ENCODE measurements at places on chromosomes 16 and 17.

- no peak for DNase-seq
These were observed 10.7 kb downstream of the METTL9 start for GRCh38 chr16:21610006-21610544.

GRCh38 chr16:88287219-88287618, 95.5 kb upstream of the ZNF469 start:
- no peak for DNase-seq

GRCh38 chr17:44522883-44523671, 19.9 kb upstream of the GPATCH8 start:
- DNase-seq = peak; percentile 31

DNA sequence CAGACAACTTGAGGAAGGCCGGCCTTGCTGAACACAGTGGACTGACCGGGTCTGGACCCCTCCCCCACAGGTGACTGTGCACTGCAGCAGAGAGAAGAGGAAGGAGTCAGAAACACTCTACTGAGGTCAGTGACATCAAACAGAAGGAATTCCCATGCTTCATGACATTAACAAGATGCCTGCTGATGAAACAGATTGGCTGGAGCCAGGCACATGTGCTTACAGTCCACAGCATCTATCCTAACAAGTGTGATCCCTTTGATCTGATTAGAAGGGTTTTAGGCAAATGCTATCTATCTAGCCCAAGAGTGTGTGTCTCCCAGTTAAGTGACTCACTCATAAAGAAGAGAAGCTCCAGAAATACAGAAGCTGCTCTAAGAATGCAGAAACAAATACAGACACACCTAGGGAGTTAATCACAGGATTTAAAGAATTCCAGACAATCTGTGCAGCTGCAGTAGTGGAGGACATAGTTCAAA, 90.2 kb downstream of the SYCE1L start:
- DNase-seq = no peak

- DNase-seq = no peak
These were observed 124.7 kb downstream of the HS3ST2 start for GRCh38 chr16:22938647-22939046.

- DNase-seq = no peak
These were observed 7.1 kb downstream of the BTBD17 start for GRCh38 chr17:74354561-74354960.

- no peak for DNase-seq
These were observed 3.7 kb downstream of the PHF12 start for GRCh38 chr17:28947639-28948038.

Measured in activated CD4-positive, alpha-beta T cell treated with anti-CD3 and anti-CD28 coated beads for 24 hours (primary cell).